ENCODE measurements at places on chromosomes 12 and 14.

DNA sequence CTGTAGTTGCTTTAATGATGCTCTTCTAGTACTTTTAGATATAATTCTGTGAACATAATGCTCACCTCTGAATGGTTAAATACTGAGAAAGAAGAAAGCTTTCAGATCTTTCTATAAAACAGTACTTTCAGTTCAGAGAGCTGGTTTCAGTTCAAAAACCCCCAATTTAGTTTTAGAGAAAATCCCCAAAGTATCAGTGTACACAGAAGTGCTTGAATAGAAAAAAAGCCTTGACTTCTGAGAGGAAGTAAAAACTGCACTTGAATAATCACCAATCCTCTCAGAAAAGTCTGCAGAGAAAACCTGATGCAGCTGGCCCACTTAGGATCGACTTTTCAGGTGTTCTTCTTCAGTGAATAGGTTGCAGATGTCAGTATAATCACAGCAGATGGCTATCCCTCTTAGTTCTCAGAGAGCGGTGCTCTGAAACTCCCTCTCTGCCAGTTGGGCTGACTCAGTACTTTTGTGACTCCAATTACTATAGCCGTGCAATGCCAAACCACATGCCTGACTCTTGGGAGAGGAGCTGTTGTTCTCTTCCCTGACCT lies 616.3 kb downstream of the LRFN5 start:
- no peak for DNase-seq

- DNase-seq = no peak
These were observed 22.7 kb downstream of the BEGAIN start for GRCh38 chr14:100564512-100564911.

- no peak for DNase-seq
These were observed 1.5 kb downstream of the L3HYPDH start for GRCh38 chr14:59482541-59483331.

- DNase-seq = no peak
These were observed 97.9 kb upstream of the USP44 start for GRCh38 chr12:95648990-95649791.

- DNase-seq = no peak
These were observed 57.6 kb upstream of the BEGAIN start for GRCh38 chr14:100644784-100645183.

DNA sequence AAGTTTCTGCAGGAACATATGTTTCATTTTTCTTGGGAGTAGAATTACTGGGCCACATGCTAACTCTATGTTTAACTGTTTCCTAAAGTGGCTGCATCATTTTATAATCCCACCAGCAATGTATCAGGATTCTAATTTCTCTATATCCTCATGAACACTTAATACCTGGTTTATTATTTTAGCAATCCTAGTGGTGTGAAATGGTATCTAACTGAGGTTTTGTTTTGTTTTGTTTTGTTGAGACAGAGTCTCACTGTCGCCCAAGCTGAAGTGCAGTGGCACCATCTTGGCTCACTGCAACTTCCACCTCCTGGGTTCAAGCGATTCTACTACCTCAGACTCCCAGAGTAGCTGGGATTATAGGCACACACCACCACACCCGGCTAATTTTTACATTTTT lies 6.5 kb downstream of the SPTLC2 start:
- DNase-seq = no peak

- DNase-seq = no peak
These were observed 112.3 kb upstream of the AMIGO2 start for GRCh38 chr12:47192051-47192450.

DNA sequence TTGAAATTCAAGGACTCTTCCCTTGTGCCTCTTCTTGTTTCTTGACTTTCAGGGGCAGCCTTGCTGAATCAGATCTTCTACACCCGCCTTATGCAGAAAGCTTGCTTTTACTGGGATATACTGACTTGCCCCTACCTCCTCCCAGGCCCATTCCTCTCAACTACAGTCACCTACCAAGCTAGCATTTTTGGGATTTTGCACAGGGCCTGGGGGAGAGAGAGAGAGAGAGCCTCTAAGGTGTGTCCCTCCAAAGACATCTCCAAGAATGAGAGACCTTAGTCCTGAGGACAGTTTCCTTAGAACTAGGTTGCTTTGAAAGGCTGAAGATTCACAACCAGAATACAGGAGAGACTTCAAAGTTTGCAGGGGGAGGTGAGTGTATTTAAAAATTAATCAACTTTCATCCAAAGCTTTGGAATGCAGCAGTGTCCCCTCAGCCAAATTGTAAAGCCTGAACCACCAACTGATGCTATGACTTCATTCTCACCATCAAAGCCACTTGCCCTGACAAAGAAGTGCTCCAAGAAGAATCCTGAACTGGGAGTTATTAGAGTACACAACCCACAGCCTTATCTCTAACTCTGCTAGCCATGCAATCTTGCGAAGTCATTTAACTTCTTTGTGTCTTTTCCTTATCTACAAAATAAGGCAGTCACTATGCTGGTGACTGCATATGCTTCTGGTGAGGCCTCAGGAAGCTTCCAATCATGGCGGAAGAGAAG lies 96.1 kb upstream of the EGLN3 start:
- no peak for DNase-seq

- DNase-seq = no peak
These were observed 296.3 kb downstream of the CCDC91 start for GRCh38 chr12:28486521-28486920.

GRCh38 chr14:73753124-73753886 lies 39.1 kb upstream of the PNMA1 start:
- no peak for DNase-seq

- no peak for DNase-seq
These were observed 488.8 kb downstream of the BCAT1 start for GRCh38 chr12:24460099-24460498.

DNA sequence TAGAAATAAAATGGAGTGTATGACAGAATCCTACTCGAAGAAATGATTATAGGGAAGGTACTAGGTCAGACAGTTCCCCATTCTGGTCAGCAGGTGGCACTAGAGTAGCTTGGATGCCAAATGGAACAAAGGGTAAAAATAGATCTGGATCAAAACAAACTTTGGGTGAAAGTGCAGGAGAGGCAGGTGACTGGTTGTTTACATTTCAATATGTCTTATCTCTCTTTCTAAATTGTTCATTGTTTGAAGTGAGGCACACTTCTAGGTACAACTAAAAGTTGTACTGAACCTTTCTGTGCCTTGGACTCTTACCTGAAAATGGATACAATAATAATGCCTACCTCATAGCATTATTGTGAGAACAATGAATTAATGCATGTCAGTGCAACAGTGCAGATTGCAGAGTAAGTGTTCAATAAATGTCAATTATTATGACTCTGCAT lies 62.0 kb upstream of the OSBPL8 start:
- peak; percentile 49 for DNase-seq

GRCh38 chr12:110564471-110564991 lies 18.6 kb downstream of the PPTC7 start:
- DNase-seq = no peak

DNA sequence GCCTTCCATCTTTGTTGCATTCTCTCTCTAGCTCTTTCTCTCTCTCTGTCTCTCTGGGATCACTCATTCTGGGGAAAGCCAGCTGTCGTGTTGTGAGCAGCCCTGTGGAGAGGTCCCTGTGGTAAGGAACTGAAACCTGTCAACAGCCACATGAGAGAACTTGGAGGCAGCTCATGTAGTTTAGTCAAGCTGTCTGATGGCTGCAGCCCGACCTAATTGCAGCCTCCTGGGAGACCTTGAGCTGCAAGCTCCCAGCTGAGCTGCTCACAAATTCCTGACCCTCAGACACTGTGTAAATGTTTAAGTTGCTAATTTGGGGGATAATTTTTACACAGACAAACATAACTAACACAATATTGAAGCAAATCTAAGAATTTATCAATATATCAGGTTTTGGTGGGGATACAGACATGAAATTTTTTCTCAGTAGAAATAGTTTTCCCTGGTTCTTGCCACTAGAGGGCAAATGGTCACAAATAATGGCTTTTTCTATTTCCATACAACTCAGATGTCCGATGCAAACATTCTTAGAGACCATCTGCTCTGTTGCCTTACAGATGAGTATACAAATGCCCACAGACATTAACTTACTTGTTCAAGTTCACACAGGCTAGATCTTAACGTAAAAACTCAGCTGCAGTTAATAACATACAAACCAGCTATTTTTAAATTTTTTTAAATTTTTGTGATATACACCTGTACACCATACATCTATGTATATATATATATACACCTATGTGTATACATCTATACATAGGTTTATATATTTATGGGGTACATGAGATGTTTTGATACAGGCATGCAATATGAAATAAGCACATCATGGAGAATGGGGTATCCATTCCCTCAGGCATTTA lies 15.5 kb upstream of the KRR1 start:
- no peak for DNase-seq

DNA sequence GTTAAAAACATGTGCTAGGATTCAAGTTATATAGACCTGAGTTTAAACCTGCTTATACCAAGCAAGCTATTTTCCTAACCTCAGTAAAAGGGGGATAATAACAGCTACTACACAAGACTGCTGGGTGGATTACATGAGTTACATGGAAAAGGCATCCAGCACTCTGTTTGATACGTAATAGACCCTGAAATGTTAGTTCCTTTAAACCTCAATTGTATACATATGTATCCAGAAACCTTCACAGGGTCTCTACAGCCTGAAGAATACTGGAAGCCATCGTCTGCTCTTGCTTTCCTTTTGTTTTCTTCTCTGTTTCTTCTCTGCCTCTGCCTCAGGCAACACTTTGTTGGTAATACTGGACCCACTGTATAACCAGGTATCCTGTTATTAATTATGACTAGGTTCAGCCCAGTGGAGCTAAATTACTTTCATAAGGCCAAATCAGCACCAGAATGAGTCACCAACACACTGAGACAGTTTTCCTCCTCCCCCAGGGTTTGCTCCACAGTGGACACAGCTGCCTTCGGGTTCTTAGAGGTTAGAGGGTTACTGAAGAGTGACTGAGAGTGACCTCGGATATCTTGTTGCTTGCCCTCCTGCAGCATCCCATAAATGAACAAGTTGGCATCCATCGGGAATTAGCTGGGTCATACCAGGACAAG lies 127.1 kb downstream of the CAPZA3 start:
- DNase-seq = no peak

- no peak for DNase-seq
These were observed 66.9 kb upstream of the ACTN1 start for GRCh38 chr14:69045857-69046475.

DNA sequence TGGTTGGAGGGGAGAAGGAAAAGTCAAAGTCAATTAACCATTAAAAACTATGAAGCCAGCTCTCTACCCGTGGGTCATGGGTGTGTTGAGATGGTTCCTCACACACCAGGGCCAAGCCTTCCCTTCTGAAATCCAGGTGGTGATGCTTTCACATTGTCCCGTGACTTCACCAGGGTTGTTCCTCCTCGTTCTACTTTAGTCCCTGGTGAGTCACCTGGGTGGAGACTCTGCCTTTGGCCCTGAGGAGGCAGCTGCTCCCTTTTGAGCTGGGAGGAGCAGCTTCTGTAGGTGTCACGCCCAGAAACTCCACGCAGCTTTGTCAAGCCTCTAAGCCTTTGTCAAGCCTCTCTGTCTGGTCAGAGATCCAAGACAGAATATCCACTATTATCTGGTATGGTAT lies 348.3 kb downstream of the BMP4 start:
- DNase-seq = no peak

- DNase-seq = no peak
These were observed 77.1 kb upstream of the NUDT4 start for GRCh38 chr12:93300611-93301021.

GRCh38 chr12:122880155-122880667 lies 15.7 kb downstream of the VPS37B start:
- no peak for DNase-seq

- DNase-seq = no peak
These were observed 1.6 kb downstream of the ZFP36L1 start for GRCh38 chr14:68791078-68791901.

DNA sequence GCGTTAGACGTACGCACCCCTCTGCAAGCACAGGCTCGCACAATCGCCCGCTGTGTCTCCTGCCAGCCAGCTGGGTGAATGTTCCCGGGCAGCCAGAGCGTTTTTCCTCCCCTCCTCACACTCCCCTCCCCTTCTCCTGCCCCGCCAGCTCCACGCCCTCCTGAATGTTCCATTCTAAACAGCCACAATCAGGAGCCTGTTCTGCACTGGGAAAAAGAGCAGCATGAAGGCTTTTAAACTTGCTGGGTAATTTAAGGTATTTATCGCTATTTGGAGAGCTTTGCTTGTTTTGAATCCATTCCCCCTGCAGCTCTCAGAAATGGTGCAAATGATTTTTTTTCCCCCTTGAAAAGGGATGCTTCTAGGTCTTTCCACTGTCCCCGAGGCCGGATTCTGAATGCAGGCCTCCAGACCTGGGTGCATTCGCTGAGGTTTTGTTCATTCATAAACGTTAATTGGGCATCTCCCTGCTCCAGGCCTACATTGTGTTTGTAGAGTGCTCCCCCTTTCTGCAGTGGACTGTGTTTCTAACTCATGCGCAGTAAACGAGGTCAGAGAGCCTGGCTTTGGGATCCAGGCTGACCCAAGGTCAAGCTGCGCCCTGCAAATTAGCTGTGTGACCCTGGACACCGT lies 212.5 kb downstream of the CHST11 start:
- DNase-seq = no peak

GRCh38 chr12:106837782-106838181 lies 63.3 kb downstream of the RIC8B start:
- DNase-seq = no peak

- no peak for DNase-seq
These were observed 71.1 kb downstream of the B4GALNT3 start for GRCh38 chr12:530821-531220.

DNA sequence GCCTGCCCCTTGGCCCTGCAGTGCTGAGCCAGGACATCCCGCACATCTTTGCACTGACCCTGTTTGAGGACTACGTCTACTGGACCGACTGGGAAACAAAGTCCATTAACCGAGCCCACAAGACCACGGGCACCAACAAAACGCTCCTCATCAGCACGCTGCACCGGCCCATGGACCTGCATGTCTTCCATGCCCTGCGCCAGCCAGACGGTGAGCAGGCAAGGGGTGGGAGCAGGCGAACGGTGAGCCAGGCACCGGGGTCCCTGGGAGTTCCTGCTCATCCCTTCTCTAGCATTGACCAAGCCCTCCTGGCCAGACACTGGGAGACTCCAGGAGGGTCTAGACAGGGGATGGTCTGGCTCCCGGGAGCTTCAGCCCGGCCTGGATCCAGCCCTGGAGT lies 17.4 kb upstream of the NXPH4 start:
- no peak for DNase-seq

- DNase-seq = no peak
These were observed 541.9 kb upstream of the TBX3 start for GRCh38 chr12:115225845-115226244.

- no peak for DNase-seq
These were observed 174.8 kb downstream of the APAF1 start for GRCh38 chr12:98819821-98820404.

- no peak for DNase-seq
These were observed 469.1 kb upstream of the RPL10L start for GRCh38 chr14:47120645-47121044.

- no peak for DNase-seq
These were observed 114.3 kb downstream of the DIP2B start for GRCh38 chr12:50618864-50619609.

GRCh38 chr12:115134298-115134697 lies 450.3 kb upstream of the TBX3 start:
- no peak for DNase-seq
